ENCODE measurements at places on chromosomes 4 and X.
A peak's percentile ranks its signal among the peaks of the same experiment; 100 is the strongest.

- DNase-seq: no peak
These were observed 851 bp upstream of the RIPPLY1 start for GRCh38 chrX:106903856-106904528.

GRCh38 chr4:128298146-128298758 lies 10.6 kb upstream of the PGRMC2 start:
- no peak for DNase-seq

DNA sequence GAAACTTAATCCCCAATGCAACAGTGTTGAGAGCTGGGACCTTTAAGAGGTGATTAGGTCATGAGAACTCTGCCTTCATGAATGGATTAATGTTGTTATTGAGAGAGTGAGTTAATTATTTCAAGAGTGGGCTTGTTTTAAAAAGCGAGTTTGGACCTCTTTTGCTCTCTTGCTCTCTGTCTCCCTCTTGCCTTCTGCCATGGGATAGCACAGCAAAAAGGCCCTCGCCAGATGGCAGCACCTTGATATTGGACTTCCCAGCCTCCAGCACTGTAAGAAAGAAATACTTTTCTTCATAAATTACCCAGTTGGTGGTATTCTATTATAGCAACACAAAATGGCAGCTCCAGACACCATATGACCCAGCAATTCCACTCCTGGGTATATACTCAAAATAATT lies 7.0 kb upstream of the ATP6AP2 start:
- no peak for DNase-seq

DNA sequence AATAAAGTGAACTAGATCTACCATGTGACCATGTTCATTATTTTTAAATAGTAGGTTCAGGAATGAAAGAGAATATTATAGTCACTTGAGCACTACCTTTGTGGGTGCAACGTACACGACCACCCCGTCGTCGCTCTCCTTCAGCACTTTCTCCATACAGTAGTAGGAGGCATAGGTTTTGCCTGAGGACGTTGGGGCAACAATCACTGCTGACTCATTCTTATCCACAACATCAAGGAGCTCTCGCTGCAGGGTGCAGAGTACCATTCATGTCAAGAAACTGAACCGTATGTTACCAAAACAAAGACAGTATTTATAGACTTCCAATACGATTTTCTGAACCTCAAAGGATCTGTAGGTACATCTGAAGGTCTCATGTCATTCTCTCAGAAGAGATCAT lies 44.7 kb downstream of the DDX60 start:
- no peak for DNase-seq

- no peak for DNase-seq
These were observed 309.8 kb downstream of the LDB2 start for GRCh38 chr4:16588651-16589050.

DNA sequence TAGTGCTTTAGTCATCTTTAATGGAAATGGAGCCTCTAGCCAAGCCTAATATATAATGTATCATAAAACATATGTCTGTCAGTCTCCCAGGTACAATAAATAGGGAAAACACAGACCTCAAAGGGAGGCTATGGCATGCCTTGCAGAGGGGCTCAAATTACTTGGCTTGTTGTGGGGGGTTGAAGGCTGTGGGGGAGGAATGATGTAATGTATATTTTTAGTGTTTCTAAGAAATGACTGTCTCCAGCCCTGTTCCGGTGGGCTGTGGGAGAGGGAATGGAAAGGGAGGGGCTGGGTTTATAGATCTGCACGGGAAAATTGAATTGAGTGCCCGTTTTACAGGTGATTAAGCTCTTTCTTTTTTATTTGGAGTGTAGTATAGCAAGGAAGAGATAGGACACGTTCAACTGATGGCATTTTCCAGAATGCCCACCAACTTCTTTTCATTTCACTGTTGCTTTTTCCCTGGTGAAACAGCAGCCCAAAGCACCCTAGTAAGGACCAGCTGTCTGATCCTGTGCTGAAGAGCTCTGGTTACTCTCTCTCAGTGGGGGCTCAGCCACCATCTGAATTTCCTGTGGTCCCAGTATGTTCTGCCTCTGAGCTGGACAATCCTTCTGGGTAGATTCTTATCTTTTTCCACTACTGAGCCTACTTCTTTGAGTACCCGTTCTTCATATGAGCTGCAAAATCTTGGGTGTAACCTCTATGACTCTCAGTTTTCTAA lies 220.7 kb upstream of the CASK start:
- DNase-seq: no peak

DNA sequence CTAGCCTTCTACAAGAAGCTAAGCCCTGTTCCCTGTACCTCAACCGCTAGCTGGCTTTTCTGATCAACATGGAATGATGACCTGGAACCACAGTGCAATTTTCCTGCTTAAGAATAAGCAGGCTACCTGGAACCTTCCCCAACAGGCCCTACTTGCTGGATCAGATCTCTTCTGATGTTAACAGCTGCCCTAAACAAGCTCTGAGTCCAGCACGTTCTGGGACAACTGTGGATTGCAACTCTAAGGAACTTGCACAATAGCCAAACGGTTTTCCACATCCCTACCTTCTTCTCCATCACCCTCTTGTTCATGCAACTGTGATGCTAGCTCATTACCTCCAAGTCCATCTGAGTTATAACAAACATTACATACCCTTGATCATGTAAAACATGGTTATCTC lies 19.8 kb downstream of the ATP8A1 start:
- DNase-seq: no peak

- no peak for DNase-seq
These were observed 113.9 kb downstream of the RTL3 start for GRCh38 chrX:78545233-78545632.

DNA sequence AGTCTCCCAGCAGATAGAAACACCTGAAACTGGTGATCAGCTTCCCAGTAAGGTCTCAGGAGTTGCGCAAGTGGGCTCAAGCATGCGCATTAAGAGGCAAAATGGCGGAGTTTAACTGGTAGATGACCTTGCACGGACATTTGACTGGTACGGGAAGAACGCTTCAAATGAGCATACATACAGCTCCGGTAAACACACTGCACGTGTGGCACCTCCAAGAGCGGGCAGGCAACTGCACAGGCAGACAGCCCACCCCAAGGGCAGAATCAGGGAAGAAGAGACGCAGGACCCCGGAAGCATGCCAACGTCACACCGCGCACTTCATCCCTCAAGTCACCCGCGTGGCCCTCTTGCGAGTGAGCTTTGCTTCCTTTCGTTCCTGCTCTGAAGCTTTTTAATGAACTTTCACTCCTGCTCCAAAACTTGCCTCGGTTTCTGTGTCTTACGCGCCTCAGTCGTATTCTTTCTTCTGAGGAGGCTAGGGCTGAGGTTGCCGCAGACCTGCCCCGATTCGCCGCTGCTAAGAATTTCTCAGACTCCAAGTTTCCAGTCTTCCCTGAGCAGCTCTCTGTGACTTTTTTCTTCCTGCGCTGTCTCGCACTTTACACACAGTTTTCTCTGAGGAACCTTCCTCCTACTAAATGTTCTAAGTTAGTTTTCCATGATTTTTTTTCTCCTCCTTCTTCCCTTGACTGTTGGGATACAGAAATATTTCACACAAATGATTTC lies 180.7 kb upstream of the ZFP42 start:
- no peak for DNase-seq

DNA sequence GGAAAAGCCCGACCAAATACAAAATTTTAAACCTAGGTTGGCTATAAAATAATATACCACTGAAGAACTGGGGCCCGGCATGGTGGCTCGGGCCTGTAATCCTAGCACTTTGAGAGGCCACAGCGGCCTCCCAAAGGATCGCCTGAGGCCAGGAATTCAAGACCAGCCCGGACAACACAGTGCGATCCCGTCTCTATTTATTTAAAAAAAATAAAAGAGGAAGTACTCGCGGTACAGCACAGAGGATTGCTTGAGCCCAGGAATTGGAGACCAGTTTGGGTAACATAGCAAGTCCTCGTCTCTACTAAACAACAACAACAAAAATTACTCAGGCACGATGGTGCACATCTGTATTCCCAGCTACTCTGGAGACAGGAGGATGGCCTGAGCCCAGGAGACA lies 44.8 kb upstream of the CDKN2AIP start:
- no peak for DNase-seq

GRCh38 chr4:166506051-166506450 lies 633.0 kb downstream of the TLL1 start:
- DNase-seq: no peak

GRCh38 chr4:145041378-145041777 lies 56.6 kb downstream of the ANAPC10 start:
- no peak for DNase-seq

GRCh38 chrX:118346258-118347094 lies 570 bp downstream of the WDR44 start:
- DNase-seq: peak; percentile 36

- no peak for DNase-seq
These were observed 132.9 kb downstream of the NKX6-1 start for GRCh38 chr4:84366161-84366560.

- DNase-seq: no peak
These were observed 20.7 kb downstream of the HAND2 start for GRCh38 chr4:173509036-173510001.

- no peak for DNase-seq
These were observed 28.7 kb upstream of the JAKMIP1 start for GRCh38 chr4:6229095-6229494.

GRCh38 chr4:38383646-38384121 lies 280.3 kb upstream of the KLF3 start:
- DNase-seq: no peak

GRCh38 chrX:135340831-135341230 lies 31.6 kb downstream of the ETDC start:
- no peak for DNase-seq

- DNase-seq: no peak
These were observed 525.3 kb upstream of the MAGEB2 start for GRCh38 chrX:29690061-29690460.

- DNase-seq: no peak
These were observed 35.6 kb downstream of the PKD2 start for GRCh38 chr4:88043001-88043400.

- no peak for DNase-seq
These were observed 295.3 kb downstream of the GRID2 start for GRCh38 chr4:92599044-92599443.

DNA sequence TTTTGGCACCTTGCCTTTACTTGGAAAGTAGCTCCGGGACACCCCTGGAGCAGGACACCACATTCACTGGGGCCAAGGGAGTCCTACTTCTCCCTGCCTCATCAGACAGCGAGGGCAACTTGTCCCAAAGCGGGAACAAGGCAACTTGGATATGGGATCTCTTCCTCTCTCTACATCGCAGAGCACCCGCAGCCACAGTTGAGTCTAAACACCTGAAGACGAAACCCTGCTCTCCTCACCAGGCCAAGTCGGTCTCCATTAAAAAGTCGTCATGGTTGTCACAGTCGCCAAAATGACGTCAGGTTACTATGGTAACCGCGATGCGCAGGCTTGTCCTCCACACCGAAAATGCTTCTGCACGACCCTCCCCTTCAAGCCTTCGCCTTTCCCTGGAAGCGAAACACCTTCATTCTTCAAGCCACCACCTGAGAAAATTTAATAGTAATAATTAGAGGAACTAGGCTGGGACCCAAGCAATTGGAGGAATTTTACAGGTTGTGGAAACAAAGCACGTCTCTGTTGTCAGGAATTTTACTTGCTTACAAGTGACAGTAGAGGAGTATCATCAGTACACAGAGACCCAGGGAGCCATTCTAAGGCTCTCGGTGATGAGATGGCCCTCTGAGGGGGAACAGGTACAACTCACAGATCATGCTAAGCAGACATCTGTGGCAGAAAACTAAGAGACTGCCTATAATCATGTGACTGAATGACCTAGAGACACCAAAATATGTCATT lies 30.5 kb upstream of the TCEAL4 start:
- DNase-seq: peak; percentile 28

DNA sequence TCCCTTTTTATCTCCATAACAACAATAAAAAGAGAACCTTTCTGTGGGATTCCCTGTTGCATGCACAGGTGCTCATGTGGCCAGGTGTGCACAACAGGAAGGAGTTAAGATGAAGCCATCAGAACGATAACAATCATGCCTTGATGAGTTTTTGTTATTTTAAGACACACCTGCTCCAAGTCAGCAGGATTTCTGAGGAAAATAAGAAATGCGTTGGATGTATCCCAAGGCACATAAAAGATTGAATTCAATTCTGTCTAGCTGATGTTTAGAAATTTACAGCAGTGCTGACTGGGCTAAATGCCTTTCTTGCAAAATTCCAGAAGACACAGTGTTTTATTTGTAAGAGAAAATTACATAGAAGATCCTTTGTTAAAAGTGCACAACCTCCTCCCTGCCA lies 1678.2 kb downstream of the ARAP2 start:
- DNase-seq: no peak

- no peak for DNase-seq
These were observed 37.9 kb upstream of the FAT4 start for GRCh38 chr4:125276811-125277210.

DNA sequence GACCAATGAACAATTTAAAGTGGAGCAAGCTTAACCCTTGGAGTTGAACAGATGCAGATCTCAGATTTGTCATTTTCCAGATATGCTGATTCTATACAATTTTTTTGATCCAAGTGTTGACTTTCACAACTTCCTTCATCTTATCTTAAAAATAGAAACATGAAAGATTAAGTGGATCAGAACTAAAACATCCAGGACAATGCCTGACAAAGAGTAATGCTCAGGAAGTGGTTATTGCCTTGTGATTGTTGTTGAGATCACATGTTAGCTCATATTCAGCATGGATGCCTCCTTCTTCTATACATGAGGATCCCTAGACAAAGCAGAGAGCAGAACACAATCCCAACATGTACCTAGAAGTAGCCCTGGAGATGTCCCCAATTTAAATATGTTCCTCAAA lies 160.9 kb downstream of the PPARGC1A start:
- no peak for DNase-seq

- no peak for DNase-seq
These were observed 58.2 kb upstream of the DYNLT3 start for GRCh38 chrX:37905436-37906147.

GRCh38 chr4:185811509-185812364 lies at the start of gene SORBS2:
TSS of gene SORBS2 (minus strand) at chr4:185812194. CDS start at chr4:185690571, 121,623 bp downstream.
- DNase-seq: no peak

GRCh38 chr4:78640714-78641113 lies 89.1 kb downstream of the ANXA3 start:
- no peak for DNase-seq

- DNase-seq: no peak
These were observed 72.5 kb downstream of the AFAP1 start for GRCh38 chr4:7867191-7867590.

- no peak for DNase-seq
These were observed 3.1 kb upstream of the PPP2R2C start for GRCh38 chr4:6475492-6476020.
